ENCODE measurements at places on chromosomes 4 and X.

GRCh38 chrX:40145923-40146261 lies 48.1 kb upstream of the BCOR start:
- DNase-seq = no peak

DNA sequence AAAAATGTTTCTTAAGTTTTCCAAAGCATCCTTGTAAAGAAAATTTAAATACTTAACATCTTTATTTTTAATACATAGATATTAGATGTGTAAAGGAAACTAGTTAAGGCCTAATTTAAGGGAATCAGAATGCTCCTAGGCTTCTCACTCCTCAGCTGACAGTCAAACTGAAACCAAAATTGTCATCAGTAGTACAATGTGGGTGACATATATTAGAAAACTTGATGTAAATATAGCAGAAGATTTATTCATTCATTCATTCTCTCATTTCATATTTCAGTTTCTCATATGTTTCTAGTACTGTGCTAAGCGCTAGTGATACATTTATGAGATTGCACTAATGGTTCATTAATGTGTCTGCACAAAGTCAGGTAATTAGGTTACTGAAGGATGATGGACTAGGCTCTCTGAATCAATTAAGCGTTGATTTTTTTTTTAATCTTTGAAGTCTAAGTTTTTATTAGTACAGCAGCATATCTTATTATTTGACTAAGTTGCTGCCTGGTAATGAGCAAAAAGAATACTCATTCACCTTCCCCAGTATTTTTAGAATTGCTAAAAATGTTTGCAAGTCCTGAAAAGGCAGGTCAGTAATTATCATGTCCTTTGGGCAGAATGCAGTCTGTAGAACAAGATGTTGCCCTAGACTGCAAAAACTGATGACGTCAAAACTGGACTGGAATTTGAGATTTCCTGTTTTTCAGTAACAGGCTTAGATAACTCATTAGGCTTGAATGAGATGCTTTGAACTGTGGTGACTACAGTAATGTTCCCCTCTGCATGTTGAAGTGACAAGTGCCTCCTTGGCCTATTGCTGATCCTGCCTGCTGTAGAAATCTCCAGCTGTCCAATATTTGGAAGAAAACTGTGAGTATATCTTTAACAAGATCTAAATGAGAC lies 128.7 kb downstream of the ARHGAP24 start:
- DNase-seq = no peak

- DNase-seq = no peak
Observed at GRCh38 chrX:133401536-133401935, 13.8 kb downstream of the GPC4 start.

- DNase-seq = no peak
Observed at GRCh38 chr4:182807346-182807745, 109.8 kb downstream of the DCTD start.

GRCh38 chrX:1618689-1619088 lies 3.8 kb downstream of the ASMT start:
- DNase-seq = peak; percentile 2

- no peak for DNase-seq
Observed at GRCh38 chr4:112418092-112418491, 97.9 kb downstream of the NEUROG2 start.

DNA sequence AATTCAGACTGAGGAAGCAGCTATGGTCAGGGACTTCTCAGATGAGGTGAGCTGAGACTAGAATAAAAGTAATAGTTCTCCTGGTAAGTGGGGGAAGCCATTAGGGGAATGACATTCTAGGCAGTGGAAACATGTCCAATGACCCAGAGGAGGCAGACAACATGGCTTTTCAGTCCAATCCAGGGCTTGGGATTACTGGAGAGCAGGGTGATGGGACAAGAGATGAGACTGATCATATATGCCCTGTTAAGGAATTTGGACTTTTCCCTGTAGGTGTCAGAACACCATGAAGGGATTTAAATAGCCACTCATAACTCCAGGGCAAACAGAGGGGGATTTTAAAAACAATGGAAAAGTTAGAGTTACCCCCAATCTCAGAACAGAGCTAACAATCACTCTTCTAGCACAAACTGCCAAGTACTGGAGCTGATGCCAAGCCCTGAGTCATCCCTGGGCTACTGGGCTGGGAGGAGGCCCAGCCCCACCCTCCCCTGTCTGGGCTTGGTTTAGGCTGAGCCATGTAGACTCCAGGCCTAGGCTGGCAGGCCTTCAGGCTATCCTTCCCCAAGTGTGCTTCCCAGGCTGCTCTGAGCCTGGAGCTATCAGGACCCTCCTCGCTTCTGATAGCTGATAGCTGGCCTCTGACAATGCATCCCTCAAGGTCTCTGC lies 22.7 kb upstream of the MSN start:
- peak; percentile 91 for DNase-seq

GRCh38 chr4:177250056-177250696 lies 59.5 kb upstream of the NEIL3 start:
- DNase-seq = peak; percentile 49

DNA sequence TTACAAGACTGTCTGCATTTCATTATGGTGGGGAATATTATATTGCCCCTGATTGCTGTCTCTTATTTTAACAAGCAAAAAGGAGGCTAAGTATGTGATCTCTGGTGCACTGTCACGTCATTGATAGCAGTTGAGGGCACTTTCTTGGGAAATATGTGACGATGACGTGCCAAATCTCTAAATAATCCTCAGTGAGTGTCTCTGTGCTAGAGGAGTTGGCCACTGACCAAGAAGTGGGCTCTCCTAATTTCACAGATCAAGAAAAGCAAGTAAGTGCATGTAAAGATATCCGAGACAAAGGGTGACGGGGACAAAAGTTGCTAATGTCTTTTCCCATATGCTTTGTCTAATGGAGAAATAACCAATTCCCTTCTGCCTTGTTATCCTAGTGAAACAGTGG lies 487.4 kb upstream of the TENM3 start:
- no peak for DNase-seq

Data from RPMI7951 (cell line).